ENCODE measurements at places on chromosomes 1 and 21.

GRCh38 chr1:205711105-205712048 lies 31.1 kb upstream of the SLC45A3 start:
- DNase-seq, result peak; percentile 27

DNA sequence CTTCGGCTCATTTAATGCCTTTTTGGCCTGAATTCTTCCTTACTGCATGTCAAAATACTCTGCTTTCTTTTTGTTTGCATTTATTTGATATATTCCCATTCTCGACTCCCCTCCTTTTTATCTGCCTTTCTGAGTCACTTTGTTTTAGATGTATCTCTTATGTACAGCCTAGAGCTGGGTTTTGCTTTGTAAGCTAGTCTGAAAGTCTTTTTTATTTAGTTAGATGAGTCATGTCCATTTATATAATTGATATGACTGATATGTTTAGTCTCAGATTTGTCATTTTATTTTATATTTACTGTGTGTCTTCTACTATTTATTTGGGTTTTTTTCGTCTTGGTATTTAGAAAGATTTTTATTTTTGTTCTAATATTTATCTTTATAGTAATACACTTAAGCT lies 33.6 kb upstream of the GNG5 start:
- DNase-seq, result no peak

DNA sequence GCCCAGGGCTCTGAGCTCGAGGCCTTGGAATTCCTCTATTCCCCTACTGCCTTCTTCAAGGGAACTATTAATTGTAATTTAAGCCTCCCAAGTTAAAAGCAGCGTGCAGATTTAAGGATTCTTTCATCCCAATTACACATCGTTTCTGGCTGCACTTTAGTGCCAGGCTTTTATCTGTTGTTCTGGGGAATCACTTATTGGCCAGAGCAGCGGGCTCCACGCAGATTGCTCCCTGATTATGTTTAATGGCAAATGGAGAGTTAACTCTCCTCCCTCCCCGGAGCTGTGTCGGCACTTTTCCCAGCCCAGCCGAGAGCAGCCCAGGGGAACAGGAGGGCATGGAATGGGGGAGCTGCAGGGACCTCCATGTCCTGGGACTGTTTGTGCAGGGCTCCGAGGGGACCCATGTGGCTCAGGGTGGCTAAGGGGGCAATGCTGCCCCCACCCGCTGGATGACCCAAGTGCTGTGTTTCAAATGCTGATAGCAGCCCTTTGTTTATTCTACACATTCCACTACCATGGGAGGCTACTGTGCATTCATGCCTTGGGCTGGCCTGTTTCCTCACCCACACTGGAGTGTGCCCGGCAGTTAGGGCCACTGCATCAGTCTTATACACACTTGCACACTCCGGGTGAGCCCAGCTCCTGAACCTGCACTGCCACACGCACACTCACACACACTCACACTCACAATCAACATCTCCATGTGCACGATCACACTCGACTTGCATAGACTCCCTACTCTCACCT lies 93.3 kb upstream of the POU3F1 start:
- no peak for DNase-seq

DNA sequence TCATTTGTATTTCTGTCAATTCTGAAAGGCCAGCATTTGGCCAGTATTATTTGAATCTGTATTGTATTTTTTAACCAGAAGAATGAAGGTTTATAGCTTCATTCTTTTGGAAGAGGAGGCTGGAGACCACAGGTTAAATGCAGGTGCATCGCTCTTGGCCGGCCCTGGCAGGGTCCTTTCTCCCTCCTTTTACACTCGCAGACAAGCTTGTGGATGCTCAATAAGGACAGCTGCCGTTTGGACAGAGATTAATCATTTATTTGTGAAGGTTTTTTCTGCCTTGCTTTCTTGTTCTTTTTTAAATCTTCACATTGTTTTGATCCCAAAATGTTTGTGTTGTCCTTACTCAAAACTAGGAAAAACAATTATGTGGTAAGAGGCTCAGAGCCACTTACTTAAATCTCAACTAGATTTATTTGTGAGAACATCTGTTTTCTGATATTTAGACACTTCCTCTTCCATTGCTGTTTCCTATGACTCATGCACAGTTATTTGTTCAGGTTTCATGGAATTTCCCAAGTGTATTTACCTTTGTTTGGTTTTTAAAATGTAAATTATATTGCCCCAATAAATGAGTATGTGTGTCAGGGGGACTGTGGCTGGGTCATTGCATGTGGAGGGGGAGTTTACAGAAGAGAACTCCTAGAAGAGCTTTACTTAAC lies 46.7 kb upstream of the LAMC2 start:
- DNase-seq, result no peak

GRCh38 chr1:86016076-86016759 lies 140.4 kb downstream of the COL24A1 start:
- no peak for DNase-seq

GRCh38 chr1:37652976-37653375 lies 18.3 kb upstream of the RSPO1 start:
- DNase-seq, result no peak

GRCh38 chr21:25406887-25407579 lies 200.2 kb downstream of the MRPL39 start:
- DNase-seq, result no peak

- no peak for DNase-seq
Measured at GRCh38 chr1:25541425-25541824, 2.0 kb upstream of the LDLRAP1 start.

GRCh38 chr21:41428847-41429246 lies 2.8 kb downstream of the MX1 start:
- DNase-seq, result no peak

GRCh38 chr1:234206651-234207284 lies 166.5 kb upstream of the COA6 start:
- DNase-seq, result no peak

DNA sequence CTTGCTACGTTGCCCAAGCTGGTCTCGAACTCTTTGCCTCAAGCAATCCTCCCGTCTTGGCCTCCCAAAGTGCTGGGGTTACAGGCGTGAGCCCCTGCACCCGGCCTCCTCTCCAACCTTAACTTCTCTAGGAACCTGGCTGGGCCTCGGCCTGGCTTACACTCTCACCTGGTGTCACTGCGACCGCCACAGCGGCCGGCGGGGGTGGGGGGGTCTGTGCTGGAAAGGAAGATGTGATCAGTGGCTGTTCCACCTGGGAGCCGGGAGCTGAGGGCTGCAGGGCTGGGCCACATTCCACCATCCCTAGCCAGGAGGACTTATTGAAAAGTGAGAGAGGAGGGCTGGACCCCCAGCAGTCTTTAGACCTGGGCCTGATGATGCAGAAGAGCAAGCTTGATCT lies 48.6 kb downstream of the HSPG2 start:
- no peak for DNase-seq

- no peak for DNase-seq
Measured at GRCh38 chr1:35915693-35916092, 15.2 kb upstream of the AGO3 start.

GRCh38 chr1:56526571-56527174 lies 52.7 kb downstream of the PLPP3 start:
- no peak for DNase-seq

DNA sequence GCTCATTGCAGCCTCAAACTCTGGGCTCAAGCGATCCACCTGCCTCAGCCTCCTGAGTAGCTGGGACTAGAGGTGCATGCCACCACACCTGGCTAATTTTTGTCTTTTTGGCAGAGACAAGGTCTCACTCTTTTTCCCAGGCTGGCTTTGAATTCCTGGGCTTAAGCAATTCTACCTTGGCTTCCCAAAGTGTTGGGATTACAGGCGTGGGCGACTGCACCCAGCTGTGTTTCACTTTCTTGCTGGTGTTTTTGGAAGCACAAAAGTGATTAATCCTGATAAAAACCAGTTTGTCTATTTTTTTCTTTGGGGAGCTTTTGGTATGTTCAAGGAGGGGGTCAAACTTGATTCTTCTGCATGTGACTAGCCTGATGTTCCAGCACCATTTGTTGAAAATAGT lies 19.3 kb downstream of the RNF11 start:
- no peak for DNase-seq

DNA sequence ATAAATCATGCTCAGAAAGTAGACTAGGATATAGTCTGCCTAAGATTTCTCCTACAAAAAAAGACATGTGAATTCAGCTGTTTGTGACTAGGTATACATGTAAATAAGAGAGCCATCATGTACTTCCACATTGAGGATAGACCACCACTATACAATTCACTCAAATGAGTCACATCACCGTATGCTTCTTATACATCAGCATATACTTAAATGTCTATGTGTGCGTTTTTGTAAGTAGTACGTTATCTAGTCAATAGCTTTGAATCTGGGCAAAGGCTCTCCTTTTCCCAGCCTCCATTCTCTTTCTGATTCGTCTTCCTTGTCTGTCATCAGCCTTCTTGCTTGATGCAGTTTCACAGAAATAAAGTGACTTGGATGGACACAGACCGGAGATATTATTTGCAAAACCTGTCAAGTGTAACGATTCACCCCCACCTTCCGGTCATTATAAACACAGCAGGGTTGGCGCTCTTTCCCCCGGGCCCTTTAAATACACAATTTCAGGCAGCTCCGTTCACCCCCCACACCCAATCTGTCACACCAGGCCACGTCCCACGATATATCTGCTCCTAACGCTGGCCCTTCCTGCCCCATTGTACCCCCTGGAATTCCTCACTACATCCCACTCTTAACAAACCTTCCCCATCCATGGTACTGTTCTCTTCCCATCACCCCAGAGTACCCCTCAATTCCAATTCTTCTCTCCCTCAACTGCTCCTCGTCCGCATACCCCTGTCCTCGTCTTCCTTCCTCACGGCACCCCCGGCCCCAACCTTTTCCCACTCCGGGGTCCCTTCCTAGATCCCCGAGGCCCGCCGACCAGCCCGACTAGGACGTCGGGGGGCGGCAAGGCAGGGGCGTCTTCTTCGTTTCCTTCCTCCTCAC lies 636 bp downstream of the VAMP4 start:
- DNase-seq, result peak; percentile 32

- no peak for DNase-seq
Measured at GRCh38 chr1:147334292-147334691, 91.8 kb downstream of the CHD1L start.

All from stimulated activated CD4-positive, alpha-beta T cell treated with anti-CD3 and anti-CD28 coated beads, Interleukin-4, amount 100 ng/mL, for 1 hour (primary cell).